ENCODE measurements at places on chromosomes 12 and 14.

DNA sequence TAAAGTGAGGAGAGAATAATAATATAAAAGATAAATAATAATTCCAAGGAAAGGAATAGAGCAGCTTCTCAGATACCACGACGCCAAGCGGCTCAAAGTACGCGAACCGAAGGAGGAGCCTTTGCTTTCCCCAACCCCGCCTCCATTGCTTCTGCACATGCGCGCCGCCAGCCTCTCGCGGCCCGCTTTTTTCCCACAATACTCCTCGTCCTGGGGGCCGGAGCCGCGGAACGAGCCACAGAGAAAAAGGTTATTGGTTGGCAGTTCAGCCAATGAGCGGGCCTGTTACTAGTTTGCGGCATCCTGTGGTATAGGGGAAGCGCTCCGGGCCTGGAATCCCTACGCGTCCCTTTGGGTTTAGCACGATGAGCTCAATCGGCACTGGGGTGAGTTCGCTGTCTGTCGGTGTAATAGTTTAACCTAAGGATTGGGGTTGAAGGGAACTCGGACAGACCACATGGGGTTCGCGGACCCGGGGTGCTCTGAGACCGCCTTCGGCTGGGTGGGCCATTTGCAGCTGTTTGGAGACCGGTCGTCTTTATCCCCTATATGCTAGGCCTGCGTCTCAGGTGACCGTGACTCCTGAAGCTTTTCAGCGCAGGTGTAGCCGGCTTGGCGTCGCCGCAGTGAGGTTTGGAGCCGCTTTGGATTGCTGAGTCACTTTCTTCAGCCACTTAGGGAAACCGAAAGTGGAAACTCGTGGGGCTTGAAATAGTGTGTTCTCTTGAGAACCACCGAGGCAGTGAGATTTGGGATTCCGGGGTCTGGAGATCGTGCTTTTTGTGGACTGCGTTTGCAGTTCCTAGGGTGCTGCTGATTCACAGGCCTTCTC is at the start of gene PSMA3:
TSS of gene PSMA3 (plus strand) at position 288 of the 832 bp plus-strand sequence. CDS start at position 366, 78 bp downstream.
- peak; percentile 100 for DNase-seq

DNA sequence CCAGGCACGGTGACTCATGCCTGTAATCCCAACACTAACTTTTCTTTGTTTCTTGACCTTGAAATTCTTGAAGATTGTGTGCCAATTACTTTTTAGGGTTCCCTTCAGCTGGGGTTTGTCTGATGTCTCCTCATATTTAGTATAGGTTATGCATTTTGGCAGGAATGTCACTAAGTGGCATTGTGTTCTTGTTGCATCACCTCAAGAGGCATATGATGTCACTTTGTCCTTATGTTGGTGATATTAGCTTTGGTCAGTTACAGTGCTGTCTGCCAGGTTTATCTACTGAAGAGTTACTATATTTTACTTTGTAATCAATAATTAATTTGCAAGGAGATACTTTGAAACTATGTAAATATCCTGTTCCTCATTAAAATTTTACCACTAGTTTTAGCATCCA is 61.0 kb upstream of the BTG1 start:
- no peak for DNase-seq

DNA sequence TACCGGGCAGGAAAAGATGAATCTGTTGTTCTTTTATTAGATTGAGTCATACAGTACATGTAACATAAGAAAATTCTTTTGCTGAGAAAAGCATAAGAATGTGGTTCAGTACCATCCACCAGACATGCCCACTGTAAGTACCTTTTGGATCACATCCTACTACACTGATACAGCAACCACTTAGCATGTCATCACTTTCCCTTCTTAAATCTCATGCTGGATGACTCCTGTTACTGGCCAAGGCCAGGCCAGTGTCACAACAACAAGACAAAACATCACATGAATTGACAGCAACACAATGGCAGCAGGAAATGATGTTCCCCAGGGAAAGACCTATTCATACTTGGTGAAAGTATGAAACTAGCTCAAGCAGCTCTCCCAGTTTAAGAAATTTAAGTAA is 46.4 kb downstream of the STXBP6 start:
- DNase-seq, result no peak

- no peak for DNase-seq
Measured at GRCh38 chr12:117907108-117907689, 61.6 kb downstream of the KSR2 start.

DNA sequence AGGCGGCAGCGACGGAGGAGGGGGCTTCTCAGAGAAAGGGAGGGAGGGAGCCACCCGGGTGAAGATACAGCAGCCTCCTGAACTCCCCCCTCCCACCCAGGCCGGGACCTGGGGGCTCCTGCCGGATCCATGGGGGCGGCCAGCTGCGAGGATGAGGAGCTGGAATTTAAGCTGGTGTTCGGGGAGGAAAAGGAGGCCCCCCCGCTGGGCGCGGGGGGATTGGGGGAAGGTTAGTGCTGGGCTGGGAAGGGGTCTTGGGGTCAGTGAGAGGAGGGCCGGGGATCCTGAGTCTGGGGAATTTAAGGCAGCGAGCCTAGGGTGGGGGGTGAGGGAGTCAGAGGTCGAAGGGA is 203 bp downstream of the NFATC4 start:
- no peak for DNase-seq

DNA sequence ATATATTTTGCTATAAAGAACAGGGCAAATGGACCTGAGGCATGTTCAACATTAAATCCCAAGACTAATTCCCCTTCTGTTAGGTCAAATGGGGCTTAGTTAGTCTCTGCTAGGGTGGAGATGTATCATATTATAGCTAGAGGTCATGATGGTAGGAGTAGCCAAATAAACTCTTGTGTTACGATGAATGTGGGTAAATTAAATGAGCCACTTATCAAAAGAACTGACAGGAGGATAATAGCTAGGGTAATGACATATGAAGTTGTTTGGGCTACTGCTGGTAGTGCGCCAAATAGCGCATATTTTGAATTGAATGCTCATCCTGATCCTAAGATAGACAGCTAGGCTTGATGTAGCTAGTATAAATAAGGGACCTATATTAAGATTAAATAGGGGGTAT is 445.0 kb downstream of the GXYLT1 start:
- DNase-seq, result no peak

GRCh38 chr12:12440784-12441428 is 84.0 kb downstream of the BORCS5 start:
- DNase-seq, result no peak

- no peak for DNase-seq
Measured at GRCh38 chr12:3012786-3013185, 53.6 kb downstream of the TEAD4 start.

- peak; percentile 42 for DNase-seq
Measured at GRCh38 chr12:117234441-117234840, 44.2 kb upstream of the FBXO21 start.

DNA sequence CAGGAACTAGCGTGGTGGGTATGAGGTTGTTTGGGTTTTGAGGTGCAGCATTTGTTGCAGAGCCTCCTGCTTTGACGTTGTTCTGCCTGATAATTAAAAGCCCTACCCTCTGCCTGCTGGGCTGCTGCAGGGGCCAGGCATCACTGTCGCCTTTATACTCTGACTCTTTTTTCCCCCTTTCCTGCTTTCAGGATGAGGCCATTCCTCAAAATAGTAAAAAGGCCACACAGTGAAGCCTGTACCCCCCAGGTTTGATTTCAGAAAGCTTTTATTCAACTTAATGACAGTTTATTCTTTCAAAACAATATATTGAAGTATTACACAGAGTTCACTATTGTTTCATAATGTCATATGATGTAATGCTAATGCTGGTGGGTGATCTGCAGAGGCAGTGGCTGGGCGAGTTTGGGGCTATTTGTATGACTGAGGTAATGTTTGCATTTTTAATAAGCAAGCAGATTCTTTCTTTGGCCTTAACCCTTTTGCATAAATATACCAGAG is 9.1 kb downstream of the BORCS5 start:
- no peak for DNase-seq

DNA sequence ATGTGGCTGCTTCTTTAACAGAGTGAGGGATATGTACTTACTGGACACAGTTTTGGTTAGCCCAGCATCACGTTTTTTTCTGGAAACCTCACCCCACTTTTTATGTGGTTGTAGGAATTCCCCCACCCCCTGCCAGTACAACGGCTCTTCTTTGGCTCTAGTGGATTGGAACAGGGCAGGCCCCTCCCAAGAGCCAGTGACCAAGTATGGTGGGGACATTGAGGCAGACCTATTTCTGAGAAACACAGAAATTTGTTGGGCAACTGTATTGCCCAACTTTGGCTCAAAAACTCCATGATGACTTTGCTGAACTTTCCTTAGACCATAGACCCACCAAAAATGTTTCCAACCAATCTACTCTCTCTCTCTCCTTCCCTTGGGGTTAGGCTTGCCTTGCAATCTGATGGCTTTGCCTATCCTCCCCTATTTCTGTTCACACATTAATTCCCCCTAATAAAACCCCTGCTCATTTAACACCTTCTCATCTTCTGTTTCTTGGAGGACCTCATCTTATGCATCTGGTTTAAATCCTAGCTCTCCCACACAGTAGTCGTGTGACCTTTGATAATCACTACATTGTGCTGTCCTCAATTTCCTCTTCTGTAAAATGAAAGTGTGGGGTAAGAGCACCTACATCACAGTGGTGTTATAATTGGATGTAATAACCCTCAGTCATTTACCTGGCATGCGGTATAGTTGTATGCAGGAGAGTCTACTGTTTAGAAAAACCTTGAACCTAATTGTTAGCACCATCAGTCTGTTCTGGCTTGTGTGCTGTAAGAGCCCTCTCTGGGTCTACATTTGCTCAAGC is 71.7 kb downstream of the IGF1 start:
- no peak for DNase-seq

GRCh38 chr12:95788637-95789036 is 1.9 kb downstream of the NTN4 start:
- DNase-seq, result no peak

- DNase-seq, result no peak
Measured at GRCh38 chr12:109276160-109276559, 32.9 kb downstream of the FOXN4 start.

DNA sequence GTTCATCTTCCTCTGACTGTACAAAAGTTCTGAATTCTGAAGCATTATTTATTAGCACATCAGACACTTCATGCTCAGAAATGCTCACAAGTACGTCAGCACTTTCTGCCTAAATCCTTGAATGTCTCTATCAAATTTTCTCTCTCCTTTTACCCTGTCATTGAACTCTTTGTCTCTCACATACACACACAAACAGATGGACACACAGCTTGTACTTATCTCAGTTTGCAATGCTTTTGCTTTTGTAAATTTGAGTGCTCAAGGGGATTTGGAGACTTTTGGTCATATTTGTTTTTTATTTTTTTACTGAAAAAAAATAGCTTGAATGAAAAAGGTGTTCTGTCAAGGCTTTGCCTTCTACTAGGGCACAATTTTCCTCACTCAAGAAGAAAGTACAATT is 64.2 kb upstream of the PDZRN4 start:
- peak; percentile 38 for DNase-seq

- no peak for DNase-seq
Measured at GRCh38 chr12:115303723-115304309, 619.8 kb upstream of the TBX3 start.

DNA sequence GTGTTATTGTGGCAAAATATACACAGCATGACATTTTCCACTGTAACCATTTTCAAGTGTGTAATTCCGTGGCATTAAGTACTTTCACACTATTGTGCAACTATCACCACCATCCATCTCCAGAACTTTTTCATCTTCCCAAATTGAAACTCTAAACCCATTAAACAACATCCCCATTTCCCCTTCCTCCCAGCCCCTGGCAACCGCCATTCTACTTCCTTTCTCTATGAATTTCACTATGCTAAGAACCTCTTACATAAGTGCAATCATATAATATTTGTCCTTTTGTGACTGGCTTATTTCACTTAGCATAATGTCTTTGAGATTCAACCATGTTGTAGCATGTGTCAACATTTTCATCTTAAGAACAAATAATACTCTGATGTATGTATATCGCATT is 67.8 kb upstream of the PYGL start:
- DNase-seq, result no peak

DNA sequence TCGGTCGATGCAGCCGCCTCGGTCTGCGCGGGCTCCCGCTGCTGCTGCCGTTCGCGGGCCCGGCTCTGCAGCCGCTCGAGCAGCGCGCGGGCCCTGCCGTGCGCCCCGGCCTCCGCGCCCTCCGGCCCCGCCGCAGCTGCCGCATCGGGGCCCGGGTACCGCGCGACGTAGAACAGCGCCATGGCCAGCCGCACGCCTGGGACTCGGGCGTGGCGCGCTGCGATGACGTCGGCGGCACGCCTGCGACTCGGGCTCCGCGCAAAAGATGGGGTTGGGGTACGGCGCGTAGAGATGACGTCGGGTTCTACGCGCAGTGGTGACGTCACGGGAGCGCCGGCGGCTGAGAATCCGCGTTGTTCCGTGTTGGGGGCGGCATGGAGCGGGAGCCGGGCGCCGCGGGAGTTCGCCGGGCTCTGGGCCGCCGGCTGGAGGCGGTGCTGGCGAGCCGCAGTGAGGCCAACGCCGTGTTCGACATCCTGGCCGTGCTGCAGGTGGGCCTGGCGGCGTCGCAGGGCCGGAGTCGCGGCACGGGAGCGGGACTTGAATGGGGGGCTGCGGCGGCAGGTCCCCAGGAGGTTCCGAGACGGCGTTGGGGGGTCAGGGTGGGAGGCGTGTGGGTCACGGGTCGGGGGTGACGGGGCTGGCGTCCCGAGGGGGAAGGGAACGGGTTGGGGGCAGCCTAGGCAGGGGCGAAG is at the start of the genes DDX51 and NOC4L:
TSS of gene DDX51 (minus strand) at position 205 of the 695 bp plus-strand sequence. CDS start at position 182, 23 bp downstream.
TSS of gene NOC4L (plus strand) at position 343 of the 695 bp plus-strand sequence. CDS start at position 375, 32 bp downstream.
- DNase-seq, result peak; percentile 88

- DNase-seq, result peak; percentile 38
Measured at GRCh38 chr14:100317912-100318808, 5.0 kb upstream of the SLC25A47 start.

- no peak for DNase-seq
Measured at GRCh38 chr14:58291646-58292045, 6.7 kb upstream of the ARID4A start.

DNA sequence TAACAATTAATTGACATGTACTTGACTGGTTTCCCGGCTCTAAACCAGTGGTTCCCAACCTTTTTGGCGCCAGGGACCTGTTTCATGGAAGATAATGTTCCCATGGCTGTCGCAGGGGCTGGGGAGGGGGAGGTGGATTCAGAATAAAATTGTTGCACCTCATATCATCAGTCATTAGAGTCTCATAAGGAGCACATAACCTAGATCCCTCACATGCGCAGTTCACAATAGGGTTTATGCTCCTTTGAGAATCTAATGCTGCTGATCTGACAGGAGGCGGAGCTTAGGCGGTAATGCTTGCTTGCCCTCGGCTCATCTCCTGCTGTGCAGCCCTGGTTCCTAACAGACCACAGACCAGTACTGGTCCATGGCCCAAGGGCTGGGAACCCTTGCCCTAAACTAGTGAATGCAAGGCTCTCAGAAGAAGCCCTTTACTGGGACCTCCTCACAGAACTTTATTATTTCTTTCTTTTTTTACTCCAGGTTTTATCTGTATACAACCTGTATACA is 86.4 kb upstream of the SINHCAF start:
- DNase-seq, result no peak

GRCh38 chr12:47408171-47408871 is 297.5 kb downstream of the RPAP3 start:
- peak; percentile 2 for DNase-seq

- peak; percentile 73 for DNase-seq
Measured at GRCh38 chr12:124764870-124765580, 98.6 kb downstream of the SCARB1 start.

GRCh38 chr12:101455685-101456084 is 19.5 kb upstream of the SPIC start:
- DNase-seq, result no peak

- DNase-seq, result no peak
Measured at GRCh38 chr12:47698055-47698454, 7.8 kb downstream of the RPAP3 start.

All from NCI-H524 (cell line).